ENCODE measurements at places on chromosomes 13 and 19. TPM values are rescaled to one million over a fixed set of nuclear protein-coding genes. Genes with fewer than 3 reads are reported as not detected.

KLK15 gene
- total RNA-seq, result not detected

DNA sequence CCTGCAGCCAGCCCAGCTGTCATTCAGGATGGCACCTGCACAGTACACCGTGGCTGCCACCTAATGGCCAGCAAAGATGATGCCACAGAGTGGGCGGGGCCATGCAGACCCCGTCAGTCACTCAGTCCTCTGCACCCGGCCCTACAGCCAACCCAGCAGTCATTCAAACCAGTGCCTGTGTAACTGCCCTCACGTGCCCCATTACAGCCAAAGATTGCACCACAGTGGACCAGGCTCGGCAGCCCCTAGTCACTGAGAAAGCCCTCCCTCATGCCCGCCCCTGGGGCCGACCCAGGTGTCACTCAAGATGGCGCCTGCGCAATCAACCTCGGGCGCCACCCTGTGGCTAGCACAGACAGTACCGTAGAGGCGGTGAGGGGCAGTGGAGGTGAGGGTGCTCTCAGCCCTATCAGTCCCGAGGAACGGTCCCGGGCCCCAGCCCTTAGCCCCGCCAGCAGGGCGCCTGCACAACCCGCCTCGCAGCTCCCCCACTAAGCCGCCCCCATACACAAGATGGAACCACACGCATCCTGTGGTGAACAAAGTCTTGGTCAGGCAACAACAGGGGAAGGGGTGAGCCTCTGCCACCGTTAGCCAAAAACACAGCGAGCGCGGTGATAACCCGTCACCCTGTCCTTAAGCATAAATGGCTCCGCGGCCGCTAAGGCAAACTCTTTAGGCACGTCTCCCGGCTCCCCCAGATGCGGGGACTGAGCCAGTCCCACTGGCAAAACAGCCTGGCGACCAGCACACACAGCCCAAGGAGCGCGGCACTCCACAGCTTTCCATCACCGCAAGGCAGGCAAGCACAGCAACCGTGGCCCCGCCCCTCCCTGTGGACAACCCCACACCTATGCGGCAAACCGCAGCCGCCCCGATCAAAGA is 2.3 kb downstream of the PEG3 start:
- peak; percentile 71 for DNase-seq

DNA sequence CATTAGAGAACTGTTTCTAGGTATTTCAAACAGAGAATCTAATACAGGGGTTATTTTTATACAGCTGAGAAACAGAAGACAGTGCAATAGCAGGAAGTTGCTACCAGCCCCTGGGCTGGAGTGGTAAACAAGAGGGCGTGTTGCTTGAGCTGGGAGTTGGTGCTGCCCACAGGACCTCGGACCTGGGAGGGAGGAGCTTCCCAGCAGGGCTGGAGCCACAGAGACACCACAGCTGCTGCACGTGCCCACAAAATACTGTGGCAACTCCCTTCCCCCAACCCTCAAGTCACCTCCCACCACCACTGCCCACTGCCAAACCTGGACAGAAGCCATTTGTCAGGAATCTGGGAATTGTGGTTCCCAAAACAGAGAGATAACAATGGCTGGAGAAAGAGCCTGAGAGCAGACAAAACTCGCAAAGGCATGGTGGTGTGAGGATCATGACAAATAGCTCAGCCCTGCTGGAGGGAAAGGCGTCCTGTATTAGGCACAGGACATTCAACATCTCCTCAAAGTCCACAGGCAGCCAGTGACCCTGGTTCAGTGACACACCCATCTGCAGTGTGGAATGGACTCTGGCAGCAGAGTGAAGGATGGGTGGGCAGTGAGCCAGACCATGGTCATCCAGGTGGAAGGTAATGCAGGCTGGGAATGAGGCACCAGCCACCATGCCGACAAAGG is 57.2 kb downstream of the SPATA13 start:
- no peak for DNase-seq

GRCh38 chr19:19597809-19598306 is 20.6 kb downstream of the PBX4 start:
- no peak for DNase-seq

DNA sequence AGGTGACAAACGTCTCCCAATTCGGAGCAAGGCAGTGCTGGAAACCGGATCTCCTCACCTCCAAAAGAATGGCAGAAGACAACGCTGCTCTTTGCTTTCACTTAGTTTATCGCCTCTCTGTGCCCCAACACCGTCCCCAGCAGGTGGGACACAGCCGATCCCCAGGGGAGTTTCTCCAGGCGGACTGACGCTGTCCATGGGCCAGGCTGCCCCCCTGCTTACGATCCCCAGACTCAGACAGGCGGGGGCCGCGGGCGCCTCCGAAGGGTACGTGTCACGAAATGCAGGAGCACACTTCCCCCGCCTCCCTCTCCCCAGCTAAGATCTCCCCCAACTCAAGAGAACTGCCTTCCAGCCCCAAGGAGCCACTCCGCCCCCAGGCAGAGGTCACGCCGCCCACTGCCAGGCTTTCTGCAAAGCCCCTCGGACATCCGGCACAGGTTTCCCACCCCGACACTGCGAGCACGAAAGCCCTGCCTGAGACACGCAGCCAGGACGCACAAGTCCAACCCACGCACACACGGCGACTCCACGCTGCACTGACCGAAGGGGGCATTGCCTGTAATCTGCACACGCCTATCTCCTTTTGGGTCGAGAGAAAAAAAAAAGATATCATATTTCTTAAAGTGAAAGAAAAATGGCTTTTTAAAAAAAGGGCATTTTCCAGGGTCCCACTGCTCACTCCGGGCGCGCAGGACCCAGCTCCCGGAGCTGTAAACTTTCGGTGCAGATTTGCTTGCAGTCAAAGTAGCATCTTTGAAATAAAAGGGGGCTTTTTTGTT is 2.0 kb downstream of the SPRY2 start:
- peak; percentile 74 for DNase-seq

DNA sequence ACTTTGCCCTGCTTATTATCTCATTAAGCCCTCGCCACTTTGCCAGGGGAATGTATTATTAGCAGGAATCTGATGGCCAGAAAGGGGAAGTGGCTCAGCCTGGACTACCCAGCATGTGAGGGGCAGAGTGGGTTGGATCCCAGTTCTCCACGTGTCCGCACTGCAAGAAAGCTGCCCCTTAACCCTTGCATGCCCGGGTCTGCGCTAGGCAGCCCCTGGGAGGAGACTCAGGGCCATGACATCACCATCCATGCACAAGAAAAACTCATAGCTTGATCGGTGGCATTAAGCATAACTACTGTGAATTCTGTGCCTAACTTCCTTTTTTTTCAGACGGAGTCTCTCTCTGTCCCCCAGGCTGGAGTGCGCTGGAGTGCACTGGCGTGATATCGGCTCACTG is 8.9 kb downstream of the CACNG8 start:
- DNase-seq, result no peak

GRCh38 chr13:42707048-42707447 is 74.3 kb upstream of the FAM216B start:
- no peak for DNase-seq
